Stimulated activated CD8-positive, alpha-beta memory T cell treated with anti-CD3 and anti-CD28 coated beads, Interleukin-7, amount 100 ng/mL, for 24 hours (primary cell): ENCODE measurements at places on chromosomes 3 and 15.

DNA sequence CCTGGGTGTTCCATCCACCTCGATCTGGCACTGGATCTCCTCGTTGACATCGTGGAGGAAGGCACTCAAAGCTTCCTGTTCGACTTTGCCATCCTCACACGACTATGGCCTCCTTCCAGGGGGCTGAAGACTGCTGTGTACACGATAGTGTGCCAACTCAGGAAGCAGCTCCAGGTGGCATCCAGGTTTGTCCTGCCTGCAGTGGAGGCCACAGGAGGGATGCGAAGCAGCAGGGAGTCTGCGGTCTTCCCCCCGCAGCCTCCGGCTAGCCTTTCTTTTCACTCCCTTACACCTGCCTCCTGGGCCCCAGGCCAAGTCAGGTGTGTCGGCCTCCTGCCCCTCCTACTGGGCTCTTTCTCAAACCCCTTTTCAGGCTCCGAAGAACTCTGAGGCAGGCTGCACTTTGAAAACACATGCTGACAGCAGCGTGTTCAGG, 32.2 kb downstream of the SYNM start:
- no peak for DNase-seq

DNA sequence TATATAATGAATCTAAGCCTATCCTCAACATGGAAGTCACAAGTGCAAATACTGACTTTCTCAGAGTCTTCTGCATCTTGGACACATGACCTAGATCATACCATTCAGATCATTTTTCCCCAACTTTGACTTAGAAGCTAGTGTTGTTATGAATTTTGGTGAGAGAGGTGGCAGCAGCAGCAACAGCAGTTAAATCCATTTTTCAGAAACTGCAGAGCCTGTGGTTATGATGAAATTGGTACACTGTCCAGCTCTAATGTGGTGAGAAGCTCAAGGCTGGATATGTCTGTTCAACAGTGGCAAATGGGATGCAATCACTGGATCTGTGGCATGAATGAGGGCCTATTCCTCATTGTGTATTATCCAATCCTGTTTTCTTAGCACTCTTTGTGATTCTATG, 290.1 kb upstream of the SATB1 start:
- no peak for DNase-seq

DNA sequence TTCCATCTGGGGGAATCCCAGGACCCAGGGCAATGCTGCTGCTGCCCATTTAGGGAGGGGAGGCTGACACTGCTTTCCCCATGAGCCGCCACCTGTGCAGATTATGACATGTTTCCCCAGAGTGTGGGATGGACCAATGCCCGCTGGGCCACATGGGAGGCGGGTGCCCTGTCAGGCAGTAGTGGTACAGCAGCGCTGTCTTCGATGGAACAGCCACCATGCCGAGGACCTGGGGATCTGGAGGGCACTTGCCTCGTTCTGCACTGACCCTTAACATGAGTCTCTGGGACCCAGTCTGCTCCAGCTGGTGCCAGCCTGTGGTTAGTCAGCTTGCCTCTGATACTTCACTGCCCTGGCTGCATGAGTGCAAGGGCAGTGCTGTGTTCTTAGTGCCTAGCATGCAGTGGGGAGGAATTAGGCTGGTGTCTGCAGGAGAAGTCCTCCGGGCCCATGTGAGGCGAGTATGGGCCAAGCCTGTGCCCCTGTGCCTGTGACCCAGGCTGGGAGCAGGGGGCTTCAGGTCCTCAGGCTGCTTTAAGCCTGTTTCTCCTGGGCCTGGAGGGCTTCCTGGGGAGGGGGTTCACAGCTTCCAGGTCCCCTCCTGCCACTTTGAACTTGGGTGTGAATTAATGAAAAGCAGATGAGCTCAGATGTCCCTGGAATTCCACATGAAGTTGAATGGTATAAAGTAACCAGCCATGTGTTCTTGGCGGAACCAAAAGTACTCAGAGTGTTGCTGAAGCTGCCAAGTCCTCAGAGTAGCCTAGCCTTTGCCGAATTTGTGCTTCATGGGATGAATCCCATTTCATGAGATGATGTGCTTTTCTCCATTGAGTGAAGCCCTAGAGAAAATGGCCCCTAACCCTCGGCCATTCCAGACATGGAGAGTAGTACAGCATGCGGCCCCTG, 22.9 kb downstream of the KLF13 start:
- DNase-seq, result no peak

DNA sequence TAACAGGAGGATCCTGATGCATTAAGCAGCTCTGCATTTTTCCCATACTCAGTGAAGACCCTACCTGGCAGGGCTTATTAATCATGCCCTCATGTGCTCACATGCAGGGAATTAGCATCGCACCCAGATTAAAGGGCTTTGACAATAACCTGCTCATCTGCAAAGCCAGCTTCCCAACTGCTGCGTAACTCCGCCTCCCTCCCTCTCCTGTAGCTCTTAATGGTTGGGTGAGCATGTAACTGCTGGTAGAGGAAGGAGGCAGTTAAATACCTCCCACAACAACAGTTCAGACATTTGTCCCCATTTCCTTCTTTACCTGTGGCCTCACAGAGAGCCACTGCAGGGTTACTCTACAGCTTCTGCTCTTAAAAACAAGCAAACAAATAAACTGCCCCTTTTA, 203.6 kb upstream of the WNT5A start:
- no peak for DNase-seq

DNA sequence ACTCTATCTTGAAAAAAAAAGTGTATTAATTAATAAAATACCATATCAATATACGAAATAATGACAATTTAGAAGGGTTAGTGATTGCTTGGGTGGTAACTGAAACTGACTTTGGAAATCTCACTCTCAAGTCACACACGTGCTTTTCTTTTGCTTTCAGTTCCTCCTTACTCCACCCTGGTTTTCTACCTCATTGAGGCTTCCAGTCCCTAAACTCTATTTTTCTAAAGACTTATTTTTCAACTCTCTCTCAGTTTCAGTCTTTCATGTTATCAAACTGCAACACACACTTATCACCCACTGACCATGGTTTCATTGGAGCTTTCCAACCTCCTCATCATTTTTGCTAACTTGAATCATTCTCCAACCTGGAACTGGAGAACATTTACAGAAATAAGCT, 23.5 kb downstream of the IL12A start:
- no peak for DNase-seq
